ENCODE measurements at places on chromosomes 6 and 20.
A peak's percentile ranks its signal among the peaks of the same experiment; 100 is the strongest.

DNA sequence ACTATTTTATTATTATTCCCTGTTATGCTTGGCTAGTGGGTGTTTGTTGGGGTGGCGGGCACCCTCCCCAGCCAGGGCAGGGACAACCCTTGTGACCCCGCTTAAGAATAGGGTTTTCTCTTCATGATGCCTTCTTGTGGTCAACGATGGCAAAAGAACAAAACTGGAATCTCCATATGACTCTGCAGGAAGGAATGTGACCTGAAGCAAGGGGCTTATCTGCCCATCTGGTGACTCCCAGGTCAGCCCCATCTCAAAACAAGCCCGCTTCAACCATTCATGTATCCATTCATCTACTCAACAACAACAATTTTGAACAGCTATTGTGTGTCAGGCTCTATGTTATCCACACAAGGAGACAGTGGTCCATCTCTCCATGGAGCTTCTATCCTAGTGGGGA is 30.9 kb upstream of the TGM6 start:
- peak; percentile 15 for DNase-seq

- DNase-seq, result no peak
Measured at GRCh38 chr6:52411911-52412310, 8.2 kb upstream of the EFHC1 start.

- no peak for DNase-seq
Measured at GRCh38 chr6:113451049-113451448, 406.1 kb upstream of the MARCKS start.

- no peak for DNase-seq
Measured at GRCh38 chr6:14965424-14966075, 280.3 kb upstream of the JARID2 start.

- no peak for DNase-seq
Measured at GRCh38 chr6:43907789-43908472, 137.9 kb downstream of the VEGFA start.

GRCh38 chr6:129637340-129638054 is 72.5 kb downstream of the ARHGAP18 start:
- no peak for DNase-seq

GRCh38 chr20:12849225-12849910 is 159.4 kb upstream of the SPTLC3 start:
- no peak for DNase-seq

DNA sequence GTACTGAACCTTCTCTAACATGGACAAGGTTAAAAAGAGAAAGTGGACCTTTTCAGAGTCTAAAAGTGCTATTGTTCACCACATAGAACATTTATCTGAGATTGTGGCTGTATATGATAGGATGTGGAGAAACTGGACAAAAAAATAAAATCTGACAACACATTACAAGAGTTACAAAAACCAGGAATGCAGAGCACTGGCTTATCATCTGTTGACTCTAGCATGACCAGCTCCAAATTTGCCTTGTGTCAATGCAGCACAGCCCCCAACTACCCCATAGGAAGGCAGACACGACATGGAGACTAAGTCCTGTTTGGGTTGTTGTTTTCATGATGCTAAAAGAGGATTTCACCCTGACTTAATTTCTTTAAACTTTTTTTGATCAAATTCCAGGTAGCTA is 436.9 kb upstream of the MARCKS start:
- DNase-seq, result no peak

DNA sequence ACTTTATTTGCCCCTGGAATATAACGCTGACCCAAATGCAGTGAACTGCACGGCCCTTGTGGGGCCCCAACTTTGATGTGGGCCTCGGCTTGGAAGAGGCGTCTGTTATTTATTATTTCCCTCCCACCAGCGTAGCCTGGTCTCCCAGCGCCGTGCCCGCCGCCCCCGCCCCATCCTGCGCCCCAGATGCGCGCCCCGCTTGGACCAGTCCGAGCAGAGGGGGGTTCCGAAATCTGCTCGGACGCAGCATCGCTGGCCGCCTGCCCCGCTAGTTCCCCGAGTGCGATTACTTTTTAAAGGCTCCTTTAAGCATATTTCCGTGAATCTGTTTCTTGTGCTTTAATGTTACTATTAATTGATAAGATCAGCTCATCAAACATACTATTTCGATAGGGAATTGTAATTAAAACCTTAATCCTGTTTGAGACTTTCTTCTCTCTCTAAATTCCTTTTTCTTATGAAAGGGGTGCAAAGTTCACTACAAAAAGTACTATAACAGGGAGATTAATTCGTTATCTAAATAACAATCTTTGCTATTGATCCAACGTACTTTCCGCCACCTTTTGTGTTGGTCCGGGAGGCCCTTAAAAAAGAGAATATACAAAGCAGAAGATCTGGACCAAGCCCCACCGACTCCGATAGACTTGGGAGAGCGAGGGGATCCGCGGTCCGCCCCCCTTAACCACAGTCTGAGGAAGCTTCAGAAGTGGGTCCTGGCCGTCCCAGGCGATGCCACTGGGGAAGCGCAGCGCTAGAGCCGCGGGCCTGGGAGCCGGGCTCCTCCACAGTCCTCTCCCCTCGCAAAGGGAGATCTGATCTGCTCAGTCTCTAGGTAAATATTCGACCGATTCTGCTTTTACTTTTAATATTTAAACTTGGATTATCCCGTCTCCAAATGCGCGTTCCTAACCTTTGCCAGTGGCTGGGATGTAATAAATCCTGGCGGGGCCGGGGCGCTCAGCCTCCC is 10.2 kb downstream of the POU3F2 start:
- DNase-seq, result peak; percentile 41

GRCh38 chr20:20414640-20415220 is 46.8 kb downstream of the INSM1 start:
- DNase-seq, result no peak

DNA sequence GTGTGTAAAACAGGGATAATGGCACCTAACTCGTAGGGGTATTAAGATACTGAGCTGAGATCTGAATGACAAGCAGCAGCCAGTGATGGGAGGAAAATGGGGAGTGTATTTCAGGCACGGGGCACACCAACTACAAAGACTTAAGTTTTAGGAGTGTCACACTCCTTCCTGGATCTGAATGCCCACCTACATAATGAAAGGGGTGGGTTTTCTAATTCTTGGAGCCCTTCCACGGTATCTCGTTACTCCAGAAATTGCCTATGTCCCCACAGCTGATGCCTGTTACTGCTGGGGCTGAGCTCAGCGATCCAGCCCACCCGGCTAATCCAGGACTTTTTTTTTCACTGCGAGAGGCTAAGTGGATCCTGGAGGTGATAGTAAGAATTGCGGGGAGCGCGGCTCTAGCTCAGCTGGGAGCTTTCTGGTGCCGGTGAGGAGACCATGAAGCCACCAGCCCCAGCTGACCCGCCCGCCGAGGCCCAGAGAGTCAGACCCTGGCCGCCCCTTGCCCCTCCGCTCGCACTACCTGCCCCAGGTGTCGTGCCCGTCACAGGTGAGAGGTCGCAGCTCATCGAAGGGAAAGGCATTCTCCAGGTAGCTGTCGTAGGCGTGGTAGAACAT is 727 bp downstream of the EDEM2 start:
- DNase-seq, result no peak

GRCh38 chr20:49006446-49006980 is 39.6 kb upstream of the CSE1L start:
- DNase-seq, result no peak

DNA sequence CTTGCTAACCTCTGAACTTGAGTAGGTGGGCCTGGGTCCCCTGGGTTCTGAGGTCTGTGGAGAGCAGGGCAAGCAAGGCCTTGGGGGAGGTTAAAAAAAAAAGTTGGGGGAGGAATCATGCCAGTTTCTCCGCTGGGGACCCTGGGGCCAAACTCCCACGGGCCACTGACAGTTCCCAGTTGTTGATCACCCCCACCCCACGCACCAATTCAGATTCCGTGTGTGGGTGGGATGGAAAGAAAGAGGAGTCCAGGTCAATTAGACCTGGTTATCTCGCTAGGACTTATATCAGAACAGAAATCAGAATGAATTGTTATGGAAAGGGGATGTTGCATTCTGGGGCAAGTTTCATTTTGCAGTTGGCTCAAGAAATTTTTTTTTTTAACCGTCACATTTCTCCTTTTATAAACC is 46.7 kb upstream of the SUPT3H start:
- DNase-seq, result no peak

GRCh38 chr6:70806086-70806485 is 138.4 kb downstream of the SMAP1 start:
- no peak for DNase-seq

Data from astrocyte (in vitro differentiated cells and primary cell).